ENCODE measurements at places on chromosomes 12 and 14.
A peak's percentile ranks its signal among the peaks of the same experiment; 100 is the strongest.

DNA sequence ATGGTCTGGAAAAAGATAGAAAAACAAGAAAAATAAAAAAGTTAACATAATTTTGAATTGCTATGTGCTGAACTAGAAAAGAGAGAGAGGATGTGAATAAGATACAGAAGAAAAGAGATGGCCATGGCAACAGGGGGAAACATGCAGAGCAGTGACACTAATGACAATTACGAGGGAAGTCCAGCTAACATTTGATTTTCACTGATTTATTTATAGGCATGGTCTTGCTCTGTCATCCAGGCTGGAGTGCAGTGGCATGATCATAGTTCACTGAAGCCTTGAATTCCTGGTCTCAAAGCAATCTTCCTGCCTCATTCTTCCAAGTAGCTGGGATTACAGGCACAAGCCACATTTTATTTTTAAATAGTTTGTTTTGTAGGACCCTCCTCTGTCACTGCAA, 1.8 kb downstream of the OR6C74 start:
- no peak for DNase-seq

DNA sequence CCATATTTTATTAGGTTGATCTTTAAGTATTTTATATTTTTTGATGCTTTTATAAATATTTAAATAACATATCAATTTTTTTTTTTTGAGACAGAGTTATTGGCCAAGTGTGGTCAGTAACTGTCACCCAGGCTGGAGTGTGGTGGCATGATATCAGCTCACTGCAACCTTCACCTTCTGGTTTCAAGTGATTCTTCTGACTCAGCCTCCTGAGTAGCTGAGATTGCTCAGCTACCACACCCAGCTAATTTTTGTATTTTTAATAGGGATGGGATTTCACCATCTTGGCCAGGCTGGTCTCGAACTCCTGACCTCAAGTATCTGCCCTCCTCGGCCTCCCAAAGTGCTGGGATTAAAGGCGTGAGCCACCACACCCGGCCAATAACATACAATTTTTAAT, 71.1 kb downstream of the FUT8 start:
- no peak for DNase-seq

DNA sequence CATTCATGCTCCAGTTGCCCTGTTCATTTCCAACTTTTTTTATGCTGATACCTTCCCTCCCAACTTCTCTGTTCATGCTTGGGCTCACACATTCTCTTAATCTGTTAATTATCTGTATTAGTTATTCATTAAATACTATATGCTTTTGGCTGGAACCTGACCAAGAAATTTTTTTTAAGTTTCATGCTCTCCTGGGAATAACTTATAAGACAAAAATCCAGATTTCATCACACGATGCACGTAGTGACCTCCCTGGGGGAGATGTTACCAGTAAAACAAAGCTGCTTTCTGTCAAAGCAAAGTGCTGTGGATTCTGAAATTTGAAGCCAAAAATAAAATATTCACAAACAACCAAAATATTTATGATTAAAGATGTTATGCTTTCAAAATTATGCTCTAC, 215.0 kb upstream of the USP15 start:
- no peak for DNase-seq

- DNase-seq: no peak
Measured at GRCh38 chr14:20492486-20492885, 12.9 kb upstream of the RNASE10 start.

DNA sequence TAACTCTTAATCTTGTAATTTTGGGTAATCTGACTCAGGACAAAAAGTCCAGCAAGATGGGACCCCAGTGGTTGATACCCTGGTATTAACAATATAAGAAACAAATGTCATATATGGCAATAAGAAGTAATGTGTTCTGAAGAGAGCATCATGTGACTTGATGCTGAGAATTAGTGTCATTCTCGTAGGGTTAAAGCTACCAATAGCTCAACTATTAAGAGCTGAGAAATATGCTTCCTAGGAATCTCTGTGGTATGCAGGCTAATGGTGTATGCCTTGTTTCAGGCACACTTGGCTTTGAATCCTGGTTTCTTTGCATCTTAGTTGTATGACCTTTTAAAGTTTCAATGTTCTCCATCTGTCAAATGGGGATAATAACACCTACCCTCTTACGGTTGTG, 9.1 kb downstream of the MYRFL start:
- no peak for DNase-seq

DNA sequence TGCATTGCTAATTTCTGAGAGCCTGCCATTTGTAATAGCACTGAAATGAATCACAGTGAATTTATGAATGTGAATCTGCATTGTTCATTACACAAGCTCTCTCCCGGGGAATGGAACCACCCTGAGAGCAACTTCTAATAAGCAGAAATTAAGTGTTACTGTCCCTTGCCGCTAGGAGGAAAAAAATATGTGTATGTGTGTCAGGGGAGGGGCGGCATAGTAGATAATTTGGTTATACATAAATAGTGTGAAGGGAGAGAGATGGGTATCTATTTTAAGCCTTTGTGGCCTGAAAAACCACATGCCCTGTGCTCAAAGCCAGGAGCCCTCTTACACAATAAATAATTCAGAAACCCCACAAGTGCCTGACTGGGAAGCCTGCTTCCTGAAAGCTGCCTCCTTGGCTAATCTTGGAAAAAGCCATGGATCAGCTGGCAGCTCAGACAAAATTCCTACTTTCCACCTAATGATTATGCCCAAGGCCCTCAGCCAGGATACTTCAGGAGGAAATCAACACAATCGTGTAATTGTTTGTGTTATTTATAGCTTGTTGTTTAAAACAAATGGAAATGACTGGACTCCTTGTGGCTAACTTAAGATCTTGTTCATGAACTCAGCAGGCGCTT, 366.2 kb upstream of the KITLG start:
- DNase-seq: no peak

DNA sequence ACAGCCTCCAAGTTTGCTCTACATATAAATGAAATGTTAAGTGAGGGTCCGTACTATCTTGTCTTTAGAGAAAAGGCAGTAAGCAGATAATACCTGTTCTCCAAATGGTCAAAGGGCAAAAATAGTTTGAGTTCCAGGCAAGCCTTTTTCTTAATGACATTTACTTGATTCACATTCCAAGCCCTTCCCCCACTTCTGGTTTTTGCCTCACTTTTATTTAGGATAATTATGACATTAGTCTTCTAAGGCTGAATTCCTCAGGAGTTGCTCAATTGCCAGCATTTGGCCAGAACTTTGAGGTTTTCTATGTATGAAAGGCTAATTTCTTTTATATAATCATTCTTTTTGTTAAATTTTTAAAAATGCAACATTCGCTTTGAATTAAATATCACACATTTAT, 62.5 kb upstream of the DUSP6 start:
- DNase-seq: no peak

DNA sequence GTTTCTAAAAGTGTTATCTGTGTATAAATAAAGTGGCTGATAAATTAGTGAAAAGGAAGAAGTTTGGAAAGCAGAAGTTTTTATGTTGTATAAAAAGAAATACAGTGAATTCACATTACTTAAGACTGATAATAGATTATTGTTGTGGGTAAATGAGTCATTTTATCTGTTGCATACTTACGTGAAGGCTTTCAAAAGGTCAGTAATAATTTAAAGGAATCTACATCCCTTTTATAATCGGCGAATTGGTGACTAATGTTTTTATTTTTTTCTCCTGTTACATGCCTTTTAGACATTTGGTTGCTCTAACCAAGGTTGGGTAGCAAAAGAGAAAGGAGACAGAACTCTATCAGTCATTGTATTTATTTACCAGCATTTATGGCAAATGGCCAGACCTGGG, 155.9 kb downstream of the SLC41A2 start:
- no peak for DNase-seq

DNA sequence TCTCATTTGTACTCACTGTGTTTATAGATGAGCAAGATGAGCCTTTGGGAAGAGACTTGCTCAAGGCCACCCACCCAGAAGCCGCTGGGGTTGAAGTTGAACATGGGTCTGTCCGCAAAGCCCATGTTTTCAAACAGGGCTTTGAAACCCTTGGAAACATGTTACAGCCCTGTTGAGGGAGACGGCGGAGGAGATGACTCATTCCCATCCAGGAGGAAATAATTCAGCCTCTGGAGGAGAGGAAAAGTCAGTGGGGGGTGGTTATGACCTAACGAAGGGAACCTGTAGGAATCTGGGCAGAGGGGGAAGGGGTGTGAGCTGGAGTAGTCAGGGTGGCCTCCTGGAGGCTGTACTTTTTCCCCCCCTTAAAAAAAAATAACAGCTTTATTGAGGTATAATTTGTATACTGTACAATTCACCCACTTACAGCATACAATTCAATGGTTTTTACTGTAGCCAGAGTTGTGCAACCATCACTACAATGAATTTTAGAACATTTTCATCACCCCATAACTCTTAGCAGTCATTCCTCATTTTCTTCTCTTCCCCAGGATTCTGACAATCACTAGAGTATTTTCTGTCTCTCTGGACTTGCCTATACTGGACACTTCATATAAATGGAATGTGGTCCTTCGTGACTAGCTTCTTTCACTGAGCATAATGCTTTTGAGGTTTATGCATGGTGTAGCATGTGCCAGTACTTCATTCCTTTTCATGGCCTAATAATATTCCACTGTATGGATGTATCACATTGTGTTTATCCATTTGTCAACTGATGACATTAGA, 1.9 kb upstream of the RIN3 start:
- DNase-seq: no peak

DNA sequence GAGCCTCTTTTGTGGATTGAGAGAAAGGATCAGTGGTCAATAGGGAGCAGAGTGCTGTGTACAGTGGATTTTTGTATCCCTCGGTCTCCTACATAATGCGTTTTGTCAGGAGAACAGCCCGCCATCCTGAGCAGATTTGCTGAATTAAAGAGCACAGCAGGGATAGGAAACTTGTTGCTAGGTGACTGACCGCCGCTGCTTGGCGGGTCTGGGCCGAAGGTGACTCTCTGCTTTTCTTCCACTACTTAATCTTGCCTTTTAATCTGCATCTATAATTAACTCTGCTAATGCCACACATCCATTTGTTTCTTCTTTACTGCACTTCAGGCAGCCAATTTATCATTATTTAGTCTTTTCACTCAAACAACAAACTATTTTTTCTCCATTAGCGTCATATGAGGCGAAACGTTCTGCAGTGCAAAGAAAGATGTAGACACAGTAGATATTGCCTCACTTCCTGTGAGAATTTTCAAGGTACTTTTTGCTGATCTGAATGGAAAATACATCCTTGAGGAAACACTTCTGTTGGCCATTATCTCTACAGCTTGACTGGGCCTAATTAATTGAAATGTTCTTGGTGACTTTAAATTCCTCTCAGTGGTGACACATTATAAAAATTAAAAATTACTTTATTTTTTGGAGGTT, 108.0 kb downstream of the PPM1A start:
- no peak for DNase-seq

DNA sequence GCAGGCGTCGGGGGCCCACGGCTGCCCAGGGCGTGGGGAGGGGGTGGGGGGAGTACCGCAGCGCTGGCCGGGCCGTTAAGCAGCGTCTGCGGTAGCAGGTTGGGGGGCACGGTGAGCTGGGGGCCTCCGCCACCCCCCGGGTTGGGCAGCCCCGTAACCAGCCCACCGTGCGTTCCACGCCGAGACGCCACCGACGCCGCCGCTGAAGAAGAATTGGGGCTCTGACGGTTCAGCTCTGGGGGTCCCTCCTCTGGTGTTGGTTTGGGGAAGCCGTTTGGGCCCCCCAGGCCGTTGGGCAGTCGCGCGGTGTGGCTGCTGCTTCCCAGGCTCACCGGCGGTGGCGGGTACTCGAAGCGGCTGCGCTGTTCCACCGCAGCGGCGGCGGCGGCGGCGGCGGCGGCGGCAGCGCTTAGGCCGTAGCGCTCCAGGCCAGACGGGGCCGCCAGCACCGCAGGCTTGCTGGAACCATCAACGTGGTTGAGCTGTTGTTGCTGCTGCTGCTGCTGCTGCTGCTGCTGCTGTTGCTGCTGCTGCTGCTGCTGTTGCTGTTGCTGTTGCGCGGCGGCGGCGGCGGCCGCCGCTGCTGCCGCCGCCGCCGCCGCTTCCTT, 1.5 kb downstream of the IRF2BPL start:
- DNase-seq: peak; percentile 41

- peak; percentile 30 for DNase-seq
Measured at GRCh38 chr14:95480109-95480886, 36.2 kb downstream of the SYNE3 start.

DNA sequence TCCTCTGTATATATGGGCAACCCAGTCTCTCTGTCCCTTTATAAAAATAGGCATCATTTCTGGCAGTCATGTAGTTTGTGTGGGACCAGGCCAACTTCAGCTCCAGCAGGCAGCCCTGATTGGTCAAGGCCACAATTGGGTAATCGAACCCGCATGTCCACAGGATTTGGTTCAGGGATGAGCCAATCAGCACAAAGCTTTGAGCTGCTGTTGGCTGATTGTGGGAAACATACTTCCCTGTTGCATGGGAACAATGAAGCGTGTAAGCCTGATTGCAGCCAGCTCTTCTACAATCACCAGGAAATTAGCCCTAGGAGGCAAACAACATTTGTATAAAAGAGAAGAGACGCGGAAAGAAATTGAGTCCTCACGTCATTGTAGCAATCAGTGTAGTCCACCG, 328.6 kb downstream of the PCNX1 start:
- DNase-seq: no peak

DNA sequence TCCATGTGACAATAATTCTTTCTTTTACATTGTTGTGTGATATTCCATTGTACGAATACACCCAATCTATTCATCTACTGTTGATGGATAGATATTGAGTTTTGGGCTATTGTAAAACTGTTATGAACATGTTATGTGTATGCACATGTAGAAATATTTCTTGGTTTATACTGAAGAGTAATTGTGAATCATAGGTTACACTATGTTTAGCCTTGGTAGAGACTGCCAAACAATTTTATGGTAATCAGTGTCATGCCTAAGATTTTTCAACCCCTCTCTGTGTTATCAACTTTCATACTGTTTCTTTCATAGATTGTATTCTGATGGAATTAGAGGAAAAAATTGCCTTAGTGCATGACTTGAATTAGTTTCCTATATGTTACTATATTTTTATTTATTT, 39.5 kb downstream of the FRMD6 start:
- no peak for DNase-seq

GRCh38 chr14:102878174-102878969, 44.1 kb upstream of the AMN start:
- no peak for DNase-seq

DNA sequence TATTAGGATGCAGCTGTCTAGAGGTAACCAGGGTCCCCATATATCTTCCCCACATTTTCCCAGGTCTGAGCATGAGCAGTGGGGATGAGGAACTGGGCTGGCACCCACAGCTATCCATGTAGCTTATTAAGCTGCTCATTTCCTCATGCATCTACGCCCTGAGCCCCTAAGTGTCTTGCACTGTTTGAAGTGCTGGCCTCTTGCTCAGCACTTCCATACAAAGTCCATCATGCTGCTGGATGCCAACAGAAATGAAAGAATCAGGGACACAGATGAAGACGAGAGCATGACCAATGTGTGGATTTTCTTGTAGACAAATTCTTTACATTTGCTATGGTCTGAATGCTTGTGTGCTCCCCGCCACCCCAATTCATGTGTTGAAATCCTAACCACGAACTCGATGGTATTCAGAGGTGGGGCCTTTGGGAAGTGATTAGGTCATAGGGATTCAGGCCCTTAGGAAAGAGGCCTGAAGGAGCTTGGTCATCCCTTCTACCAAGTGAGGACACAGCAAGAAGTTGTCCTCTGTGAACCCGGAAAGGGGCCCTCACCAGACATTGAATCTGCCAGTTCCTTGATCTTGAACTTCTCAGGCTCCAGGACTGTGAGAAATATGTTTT, 54.5 kb downstream of the C12orf75 start:
- DNase-seq: no peak

- DNase-seq: no peak
Measured at GRCh38 chr12:92540782-92541423, 161.9 kb upstream of the PLEKHG7 start.

GRCh38 chr12:82019533-82019932, 260.4 kb upstream of the PPFIA2 start:
- DNase-seq: no peak

GRCh38 chr12:77800501-77800900, 30.2 kb upstream of the NAV3 start:
- no peak for DNase-seq
